ENCODE measurements at places on chromosomes 7 and 10.

DNA sequence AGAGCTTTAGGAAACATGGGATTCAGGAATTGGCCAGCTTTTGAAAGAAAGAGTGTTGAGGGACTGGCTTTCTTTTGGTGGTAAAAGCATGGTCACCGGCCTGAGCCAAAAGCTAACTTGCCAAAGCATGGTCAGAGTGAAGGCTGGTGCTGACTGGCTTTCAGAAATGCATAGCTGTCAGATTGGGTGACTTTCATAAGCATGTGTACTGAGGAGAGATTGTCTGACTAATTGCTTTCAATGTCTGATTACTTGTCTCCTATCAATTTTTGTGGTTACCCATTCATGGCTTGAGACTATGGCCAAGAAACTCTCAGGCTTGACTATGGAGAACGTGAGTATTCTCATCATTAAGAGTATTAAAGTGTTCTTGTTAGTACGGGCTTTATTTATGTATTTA is 28.2 kb downstream of the ZNF25 start:
- no peak for DNase-seq

DNA sequence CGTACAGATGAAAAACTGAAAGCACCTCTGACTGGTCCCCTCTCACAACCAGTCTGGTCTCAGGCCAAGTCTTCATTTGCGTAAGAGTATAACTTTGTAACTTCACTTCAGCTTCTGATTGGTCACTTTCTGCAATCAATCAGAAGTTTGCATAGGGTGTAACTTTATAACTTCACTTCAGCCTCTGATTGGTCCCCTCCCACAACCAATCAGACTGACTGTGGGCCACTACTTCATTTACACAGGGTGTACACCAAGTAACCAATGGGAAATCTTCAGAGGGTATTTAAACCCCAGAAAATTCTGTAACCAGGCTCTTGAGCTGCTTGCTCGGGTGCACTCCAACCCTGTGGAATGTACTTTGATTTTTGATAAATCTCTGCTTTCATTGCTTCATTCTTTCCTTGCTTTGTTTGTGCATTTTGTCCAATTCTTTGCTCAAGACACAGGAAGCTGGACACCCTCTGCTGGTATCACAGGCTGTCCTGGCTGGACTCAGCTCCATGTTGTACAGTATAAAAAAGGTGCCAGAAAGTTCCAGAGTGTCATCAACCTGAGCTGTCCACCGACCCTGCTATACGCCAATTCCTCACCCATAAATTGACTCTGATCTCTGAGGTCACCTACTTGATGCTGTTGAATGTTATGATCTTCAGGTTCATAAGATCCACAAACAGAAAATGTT is 74.5 kb downstream of the COBL start:
- no peak for DNase-seq

- no peak for DNase-seq
These were observed 59.3 kb upstream of the IGFBP3 start for GRCh38 chr7:45980181-45980905.

GRCh38 chr10:89659143-89660131 is 14.4 kb upstream of the PANK1 start:
- DNase-seq = no peak

DNA sequence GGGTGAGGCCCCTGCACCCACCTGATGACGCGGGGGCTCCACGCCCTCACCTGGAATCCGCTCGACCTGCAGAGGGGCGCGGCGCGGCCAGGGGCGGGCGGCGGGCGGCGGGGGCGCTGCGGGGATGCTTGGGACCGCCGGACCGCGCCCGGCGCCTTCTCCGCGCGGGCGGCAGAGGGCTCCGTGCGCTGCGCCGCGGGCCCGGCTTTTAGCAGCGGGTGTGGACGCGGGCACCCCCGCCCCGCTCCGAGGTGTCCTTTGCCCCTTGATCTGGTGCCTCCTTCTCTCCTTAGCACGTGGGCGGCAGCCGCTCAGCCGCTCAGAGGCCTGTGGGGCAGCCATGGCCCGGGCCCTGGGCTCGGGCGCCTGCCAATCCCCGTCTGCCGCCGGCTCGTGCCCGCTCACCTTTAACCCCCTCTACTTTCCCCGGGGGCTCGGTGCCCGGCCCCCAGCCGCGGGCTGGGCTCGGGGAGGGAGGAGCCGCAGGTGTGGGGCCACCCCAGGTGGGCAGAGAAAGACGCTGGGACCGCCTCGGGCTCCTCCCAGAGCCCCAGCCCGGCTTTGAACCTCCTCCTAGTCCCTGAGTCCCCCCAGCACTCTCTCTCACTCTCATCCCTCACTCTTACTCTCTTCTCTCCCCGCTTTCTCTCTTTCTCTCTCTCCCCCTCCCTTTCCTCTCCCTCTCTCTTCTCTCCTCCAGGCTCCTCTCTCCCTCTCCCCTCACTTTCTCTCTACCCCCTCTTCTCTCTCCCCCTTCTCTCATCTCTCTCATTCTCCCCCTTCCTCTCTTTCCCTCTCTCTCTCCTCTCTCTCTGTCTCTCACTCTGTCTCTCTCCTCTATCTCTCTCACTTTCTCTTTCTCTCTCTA is 19.7 kb upstream of the VPS37D start:
- peak; percentile 83 for DNase-seq

GRCh38 chr7:20407585-20408466 is 77.1 kb downstream of the ITGB8 start:
- DNase-seq = peak; percentile 27

DNA sequence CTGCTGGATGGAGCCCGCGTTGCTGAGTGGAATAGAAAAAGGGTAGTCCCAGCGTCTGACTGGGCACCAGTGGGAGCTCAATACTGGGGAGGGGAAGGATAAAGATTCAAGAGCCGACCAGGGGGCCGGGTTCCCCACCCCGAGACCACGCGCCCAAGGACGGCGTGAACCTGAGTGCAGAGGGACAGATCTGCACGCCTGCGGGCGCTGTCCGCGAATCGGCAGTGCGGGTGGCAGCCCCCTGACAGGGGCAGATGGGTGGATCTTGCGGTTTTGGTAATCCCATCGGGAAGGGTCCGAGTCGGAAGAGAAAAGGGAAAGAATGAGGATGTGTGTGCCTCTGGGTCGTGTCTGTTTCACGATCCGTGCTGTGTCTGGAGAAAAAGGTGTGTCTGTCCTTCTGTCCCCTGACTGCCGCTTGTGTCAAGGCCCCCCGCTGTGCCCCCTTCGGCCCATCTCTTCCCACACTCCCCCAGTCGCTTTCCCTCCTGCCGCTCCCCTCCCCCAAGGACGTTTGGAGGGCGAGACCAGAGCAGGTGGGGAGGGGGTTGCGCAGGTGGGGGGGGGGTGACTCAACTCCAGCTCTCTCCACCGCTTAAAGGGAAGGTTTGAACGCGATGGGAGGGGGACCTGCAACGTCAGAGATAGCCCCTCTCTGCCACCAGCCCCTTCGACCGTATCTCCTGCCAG is 734 bp upstream of the VGF start:
- no peak for DNase-seq

DNA sequence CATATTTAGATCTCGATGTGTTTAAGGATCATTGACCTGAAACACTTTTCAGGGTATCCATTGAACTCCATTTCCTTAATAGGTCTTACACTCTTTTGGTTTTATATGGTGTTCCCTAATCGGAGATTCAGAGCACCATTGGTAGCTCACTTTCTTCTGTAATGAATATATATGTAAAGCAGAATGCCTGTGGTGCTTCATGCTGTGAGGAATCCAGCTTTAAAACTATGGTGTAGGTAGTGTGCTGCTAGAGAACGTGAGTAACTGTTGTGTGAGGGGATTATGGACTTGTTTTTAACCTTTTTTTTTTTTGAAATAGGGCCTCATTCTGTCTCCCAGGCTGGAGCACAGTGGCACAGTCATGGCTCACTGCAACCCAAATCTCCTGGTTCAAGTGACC is 376.9 kb upstream of the LRGUK start:
- no peak for DNase-seq

GRCh38 chr7:129218514-129219062 is 6.2 kb upstream of the AHCYL2 start:
- peak; percentile 91 for DNase-seq

DNA sequence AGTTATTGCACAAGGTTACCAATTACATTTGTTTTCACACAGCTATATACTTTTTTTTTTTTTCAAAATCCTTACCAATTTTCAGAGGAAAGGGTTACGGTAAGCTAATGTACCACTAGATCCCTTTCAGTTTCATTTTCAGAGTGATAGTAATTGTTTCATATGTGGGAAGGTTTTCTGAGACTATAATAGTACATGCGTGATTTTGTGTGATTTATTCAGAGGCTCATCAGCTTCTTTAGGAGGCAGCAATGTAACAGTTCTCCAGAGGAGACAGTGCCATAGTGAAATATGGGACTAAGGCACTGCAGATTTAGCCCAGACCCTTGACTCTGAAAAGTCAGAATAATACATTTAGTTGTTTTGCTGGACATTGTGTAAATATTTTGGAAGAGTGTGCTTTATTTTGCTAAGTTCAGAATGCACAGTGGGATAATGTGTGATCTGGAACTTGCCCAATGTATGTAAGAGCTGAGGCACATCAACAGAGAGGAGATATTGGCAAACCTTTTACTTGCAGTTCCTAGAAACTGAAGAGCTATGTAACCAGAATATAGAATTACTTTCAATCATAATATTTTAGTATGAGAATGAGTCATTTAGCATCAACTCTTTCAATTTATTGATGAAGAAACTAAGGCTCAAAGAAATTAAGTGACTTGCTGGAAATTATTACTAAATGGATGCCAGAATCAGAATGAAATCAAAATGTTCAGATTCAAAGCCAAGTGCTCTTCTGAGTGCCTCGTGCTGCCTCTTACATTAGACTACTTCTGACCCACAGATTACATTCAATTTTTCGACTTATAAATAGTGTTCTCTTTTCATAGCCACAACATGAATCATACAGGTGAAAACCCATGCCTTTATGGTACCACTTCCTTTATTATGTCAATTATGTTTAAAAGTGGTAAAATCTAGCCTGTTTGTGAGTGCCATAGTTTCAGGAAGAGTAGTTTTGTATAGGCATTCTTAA is 207.7 kb upstream of the TEX47 start:
- peak; percentile 9 for DNase-seq

GRCh38 chr7:28107960-28108359 is 72.6 kb downstream of the JAZF1 start:
- DNase-seq = peak; percentile 38

DNA sequence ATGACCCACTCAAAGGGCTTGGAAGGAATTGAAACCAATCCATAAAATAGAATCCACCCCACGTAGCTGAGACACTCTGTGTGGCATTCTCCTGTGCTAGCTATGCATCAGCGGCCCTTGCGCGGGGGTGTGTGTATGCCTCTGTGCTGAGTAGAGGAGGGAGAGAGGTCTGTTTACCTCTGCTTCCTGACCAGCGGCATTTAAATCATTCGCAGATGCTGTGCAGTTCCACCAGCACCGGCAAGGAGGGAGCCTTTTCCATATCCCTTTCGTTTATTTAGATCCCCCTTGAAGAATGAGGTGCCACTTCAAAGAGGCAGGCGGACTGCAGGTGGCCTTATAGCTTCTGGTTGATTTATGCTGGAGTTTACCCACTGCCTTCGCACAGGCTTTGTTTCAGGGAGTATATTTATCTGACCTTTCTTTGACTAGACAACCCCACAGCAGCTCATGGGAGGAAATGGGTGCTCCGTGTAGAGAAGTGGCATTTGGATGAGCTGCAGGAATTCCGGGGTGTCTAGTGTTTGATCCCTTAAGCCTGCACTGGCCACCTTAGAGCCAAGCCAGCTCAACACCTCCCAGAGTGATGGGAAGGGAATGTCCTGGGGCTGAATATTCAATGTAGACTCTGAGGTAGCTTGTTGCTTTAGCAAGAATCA is 11.4 kb downstream of the C10orf53 start:
- no peak for DNase-seq

- no peak for DNase-seq
These were observed 7.7 kb downstream of the AGR3 start for GRCh38 chr7:16874066-16874465.

GRCh38 chr10:31942892-31943291 is 14.3 kb upstream of the ARHGAP12 start:
- peak; percentile 70 for DNase-seq

DNA sequence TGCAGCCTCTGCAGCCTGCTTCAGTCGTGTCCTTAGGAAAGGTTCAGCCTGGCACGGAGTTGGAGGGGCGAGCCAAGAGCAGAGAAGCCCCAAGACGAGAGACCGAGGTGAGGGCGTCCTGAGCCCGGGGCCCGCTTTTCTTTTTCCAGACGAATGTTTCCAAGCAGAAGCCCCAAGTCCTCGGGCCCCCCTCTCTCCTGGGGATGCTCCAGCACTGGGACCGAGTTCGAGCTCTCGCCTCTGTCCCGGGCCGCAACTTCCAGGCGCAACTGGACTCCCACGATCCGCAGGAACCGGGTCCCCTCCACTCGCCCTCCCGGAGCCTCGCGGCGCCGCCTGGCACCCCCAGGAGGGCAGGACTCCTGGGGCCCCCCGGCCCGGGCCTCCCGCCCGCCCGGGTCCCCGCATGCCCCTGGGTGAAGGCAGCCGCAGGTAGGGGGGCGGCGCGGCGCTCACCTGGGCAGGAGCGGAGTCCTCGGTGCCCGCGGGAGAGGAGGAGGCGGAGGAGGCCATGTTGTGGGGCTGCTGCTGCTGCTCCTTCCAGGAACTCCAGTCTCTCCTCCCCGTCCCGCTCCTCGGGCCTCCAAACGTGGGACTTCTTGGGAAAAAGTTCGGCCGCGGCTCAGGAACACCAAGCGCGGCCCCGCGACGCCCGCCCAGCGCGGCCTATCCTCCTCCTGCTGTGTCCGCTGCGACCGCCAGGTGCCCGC is 45.3 kb upstream of the CDK1 start:
- peak; percentile 27 for DNase-seq

DNA sequence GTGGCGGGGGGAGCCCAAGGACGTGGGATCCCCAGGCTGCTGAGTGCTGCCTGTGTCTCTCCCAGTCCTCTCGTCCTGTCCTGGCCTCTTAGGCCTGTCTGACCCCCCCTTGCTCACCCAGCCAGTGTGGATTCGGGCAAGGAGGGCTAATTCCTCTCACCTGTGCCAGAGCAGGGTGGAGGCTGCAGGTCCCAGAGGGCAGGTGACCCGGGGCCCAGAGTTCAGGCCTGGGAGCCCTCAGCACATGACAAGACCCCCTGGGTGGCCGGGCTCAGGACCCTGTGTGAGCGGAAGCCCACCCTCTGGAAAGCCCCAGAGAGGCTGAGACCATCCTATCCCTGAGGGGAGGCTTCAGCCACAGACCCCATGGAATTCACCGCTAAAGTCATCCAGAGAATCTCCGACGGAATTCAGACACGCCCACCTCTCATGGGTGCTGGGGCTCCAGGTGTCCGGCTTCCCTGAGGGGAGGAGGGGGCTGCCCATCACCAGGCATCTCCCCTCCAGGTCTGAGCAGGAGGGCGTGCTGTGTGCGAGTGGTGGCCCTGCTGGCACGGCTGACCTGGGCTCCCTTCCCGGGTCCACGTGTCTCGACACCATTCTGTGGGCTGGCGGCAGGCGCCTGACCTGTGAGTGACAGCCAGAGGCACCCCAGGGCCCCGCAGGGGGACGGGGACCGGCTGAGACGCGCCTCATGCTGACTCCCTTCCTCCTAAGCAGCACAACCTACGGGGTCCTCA is 5.0 kb downstream of the KNDC1 start:
- DNase-seq = no peak
